ENCODE measurements at places on chromosomes 5 and 9.

DNA sequence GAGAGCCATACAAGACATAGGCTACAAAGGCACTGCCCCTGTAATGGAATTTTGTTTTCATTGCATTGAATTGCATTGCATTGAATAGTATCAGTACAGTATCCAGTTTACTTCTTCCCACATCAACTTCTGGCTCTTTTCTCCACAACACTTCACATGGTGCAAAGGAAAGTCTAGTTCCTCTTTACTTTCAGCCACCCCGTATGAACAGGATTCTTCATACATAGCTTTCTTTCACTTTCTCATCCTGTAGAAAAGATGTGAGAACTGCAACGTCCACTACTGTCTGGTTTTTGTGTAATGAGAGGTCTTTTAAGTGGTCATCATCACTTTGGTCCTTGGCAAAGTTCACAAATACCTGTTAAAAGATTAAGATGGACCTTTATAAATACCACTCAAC, 20.2 kb downstream of the NIPSNAP3B start:
- no peak for DNase-seq

- DNase-seq, result no peak
These were observed 61.6 kb upstream of the ERCC6L2 start for GRCh38 chr9:95813923-95814322.

DNA sequence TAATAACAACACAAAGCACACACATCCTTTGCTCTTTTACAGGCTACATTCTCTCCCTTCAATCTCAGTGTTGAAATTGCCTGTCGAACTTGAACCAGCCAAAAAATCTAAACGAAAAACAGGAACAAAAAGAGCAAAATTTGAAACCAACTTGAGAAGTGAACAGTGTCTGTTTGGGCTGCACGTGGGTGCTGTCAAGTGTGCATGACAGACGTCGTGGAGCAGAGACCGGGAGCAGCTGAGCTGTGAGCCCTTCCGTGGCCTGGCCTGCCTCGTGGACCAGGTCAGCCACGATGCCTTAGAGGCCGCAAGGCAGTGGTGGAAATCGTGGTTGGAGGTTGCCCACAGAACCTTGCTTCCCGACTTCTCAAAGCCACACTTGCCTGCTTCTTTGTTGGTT, 34.8 kb upstream of the DENND1A start:
- no peak for DNase-seq

- no peak for DNase-seq
These were observed 65.2 kb downstream of the PPARGC1B start for GRCh38 chr5:149795360-149795759.

DNA sequence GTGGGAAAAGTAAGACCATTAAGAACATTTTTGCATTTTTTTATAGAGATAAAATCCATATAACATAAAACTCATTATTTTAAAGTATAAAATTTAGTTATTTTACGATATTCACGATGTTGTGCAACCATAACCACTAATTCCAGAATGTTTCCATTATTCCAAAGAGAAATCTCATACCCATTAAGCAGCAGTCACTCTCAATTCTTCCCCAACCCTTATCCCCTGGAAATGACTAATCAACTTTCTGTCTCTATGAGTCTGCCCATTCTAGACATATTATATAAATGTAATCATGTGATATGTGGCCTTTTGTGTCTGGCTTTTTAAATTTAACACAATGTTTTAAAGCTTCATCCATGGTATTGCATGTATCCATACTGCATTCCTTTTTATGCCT, 115.6 kb upstream of the ADAMTSL1 start:
- DNase-seq, result no peak

GRCh38 chr5:172098046-172098445, 90.0 kb downstream of the STK10 start:
- DNase-seq, result no peak

GRCh38 chr5:126503602-126504104, 80.4 kb downstream of the GRAMD2B start:
- DNase-seq, result no peak

DNA sequence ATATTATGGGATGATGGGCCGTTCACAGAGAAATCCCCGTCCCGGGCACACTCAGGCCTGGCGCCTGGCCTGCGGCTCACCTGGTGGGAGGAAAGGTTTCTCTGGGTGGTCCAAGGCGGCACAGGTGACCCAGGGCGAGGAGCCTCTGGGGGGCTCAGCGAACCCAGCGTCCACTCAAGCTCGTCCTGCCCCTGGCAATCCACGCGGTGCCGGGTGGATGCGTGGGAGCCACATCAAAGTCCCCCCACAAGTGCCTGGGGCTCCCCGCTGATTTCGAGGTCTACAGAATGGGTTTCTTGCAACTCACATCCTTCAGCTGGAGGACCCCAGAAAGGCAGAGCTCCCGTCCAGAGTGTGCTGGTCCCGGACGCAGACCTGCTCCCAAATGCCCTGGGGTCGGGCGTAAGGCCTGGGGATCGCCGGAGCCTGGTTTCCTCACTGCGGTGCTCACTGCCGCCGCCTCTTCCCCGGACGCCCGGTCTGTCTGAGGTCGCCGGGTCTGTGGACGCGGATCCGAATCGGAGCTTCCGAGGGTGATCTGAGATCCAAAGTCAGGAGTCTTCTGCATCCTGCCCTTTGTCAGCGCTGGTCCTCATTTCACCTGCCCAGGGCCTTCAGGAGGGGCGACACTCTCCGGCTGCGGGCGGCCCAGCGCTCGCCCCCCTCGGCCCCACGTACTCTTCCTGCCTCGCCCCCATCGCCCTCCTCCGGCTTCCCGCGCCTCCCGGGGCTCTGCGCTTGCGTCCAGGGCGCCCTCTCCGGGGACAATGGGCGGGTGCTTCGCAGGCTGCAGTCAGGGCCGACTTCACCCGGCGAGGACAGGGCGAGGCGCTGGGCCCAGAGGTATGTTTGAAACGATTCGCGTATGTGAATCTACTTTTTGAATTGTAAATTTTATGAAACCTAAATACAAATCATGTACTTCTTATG, 20.0 kb upstream of the RUFY1 start:
- DNase-seq, result no peak

GRCh38 chr5:76099286-76099702, 16.1 kb downstream of the SV2C start:
- no peak for DNase-seq

- no peak for DNase-seq
These were observed 39.0 kb upstream of the TTC1 start for GRCh38 chr5:159969966-159970365.

- no peak for DNase-seq
These were observed 19.6 kb downstream of the ADAMTSL2 start for GRCh38 chr9:133553973-133554713.

- DNase-seq, result no peak
These were observed 100.5 kb downstream of the INIP start for GRCh38 chr9:112617371-112617770.

DNA sequence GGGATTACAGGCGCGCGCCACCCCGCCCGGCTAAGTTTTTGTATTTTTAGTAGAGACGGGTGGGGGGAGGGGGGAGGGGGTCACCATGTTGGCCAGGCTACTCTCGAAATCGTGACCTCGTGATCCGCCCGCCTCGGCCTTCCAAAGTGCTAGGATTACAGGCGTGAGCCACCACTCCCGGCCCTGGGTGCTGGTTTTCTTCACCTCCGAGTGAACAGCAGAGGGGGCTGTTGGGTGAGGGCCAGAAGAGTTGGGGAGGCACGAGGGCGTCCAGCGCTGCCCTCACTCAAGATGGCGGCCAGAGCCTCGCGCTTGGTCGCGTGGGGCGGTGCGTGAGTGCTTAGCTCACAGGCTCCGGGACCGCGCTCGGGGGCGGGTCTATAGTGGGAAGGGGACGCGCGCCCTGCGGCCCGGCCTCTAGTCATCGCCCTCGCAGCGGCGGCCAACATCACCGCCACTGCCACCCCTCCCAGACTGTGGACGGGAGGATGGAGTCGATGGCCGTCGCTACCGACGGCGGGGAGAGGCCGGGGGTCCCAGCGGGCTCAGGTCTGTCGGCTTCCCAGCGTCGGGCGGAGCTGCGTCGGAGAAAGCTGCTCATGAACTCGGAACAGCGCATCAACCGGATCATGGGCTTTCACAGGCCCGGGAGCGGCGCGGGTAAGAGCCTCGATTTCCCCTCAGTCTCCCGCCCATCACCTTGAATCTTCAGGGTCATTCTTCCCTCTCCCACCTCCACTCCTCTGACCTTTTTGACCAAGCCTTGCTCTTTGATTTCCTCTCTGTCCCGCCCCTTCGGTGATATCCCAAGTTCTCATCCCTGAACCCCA, at the start of gene CAMLG:
CAMLG (plus strand) TSS at position 416 of the 830 bp plus-strand sequence; CDS start at position 489, 73 bp downstream.
- peak; percentile 99 for DNase-seq

GRCh38 chr5:132454361-132454760, 36.2 kb downstream of the IRF1 start:
- DNase-seq, result no peak

GRCh38 chr5:143234162-143234842, 169.2 kb downstream of the NR3C1 start:
- no peak for DNase-seq

DNA sequence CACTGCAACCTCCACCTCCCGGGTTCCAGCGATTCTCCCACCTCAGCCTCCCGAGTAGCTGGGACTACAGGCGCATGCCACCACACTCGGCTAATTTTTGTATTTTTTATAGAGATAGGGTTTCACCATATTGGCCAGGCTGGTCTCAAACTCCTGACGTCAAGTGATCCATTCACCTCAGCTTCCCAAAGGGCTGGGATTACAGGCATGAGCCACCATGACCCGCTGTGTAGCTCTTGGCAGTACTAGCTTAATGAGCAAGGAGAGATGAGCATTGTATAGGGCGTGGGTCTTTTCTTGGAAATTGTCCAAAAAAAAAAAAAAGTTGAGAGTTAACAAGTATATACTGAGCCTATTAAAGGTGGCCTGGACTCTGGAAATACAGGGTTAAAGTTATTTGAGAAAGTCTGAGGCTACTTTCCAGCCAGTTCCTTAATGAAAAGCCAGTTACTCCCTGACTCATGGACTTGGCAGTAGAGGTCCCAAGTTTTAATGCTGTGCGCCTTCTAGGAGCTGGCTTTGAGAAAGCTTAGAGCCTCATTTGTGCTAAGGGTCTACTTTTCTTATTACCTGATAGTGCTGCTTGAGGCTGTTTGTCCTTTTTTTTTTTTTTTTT, 4.2 kb upstream of the FGF18 start:
- no peak for DNase-seq

GRCh38 chr5:160271836-160272235, 40.5 kb downstream of the CCNJL start:
- no peak for DNase-seq
